Left renal pelvis (tissue), 4 donors: ENCODE measurements at places on chromosomes 13 and 19.

- DNase-seq = no peak
Measured at GRCh38 chr13:64684685-64685431, 2545.3 kb downstream of the PCDH9 start.

GRCh38 chr19:10681658-10682057, 19.6 kb upstream of the QTRT1 start:
- no peak for DNase-seq

GRCh38 chr13:51067210-51067701, 43.8 kb downstream of the C13orf42 start:
- no peak for DNase-seq

DNA sequence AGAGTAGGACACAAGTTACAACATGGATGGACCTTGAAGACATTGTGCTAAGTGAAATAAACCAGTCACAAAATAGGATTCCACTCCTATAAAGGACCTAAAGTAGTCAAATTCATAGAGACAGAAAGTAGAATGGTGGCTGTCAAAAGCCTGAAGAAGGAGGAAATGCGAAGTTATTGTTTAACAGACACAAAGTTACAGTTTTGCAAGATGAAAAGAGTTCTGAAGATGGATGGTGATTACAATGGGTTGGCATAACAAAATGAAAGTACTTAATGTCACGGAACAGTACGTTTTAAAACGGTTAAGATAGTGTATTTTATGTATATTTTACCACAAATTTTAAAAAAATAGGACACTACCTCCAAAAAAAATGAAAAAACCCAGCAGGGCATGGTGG, 34.8 kb downstream of the FOXO1 start:
- DNase-seq = no peak

GRCh38 chr13:50974268-50974667, 64.7 kb downstream of the RNASEH2B start:
- no peak for DNase-seq

GRCh38 chr13:78024996-78025395, 106.4 kb upstream of the EDNRB start:
- DNase-seq = no peak

- no peak for DNase-seq
Measured at GRCh38 chr13:31322026-31322425, 122.3 kb downstream of the B3GLCT start.

DNA sequence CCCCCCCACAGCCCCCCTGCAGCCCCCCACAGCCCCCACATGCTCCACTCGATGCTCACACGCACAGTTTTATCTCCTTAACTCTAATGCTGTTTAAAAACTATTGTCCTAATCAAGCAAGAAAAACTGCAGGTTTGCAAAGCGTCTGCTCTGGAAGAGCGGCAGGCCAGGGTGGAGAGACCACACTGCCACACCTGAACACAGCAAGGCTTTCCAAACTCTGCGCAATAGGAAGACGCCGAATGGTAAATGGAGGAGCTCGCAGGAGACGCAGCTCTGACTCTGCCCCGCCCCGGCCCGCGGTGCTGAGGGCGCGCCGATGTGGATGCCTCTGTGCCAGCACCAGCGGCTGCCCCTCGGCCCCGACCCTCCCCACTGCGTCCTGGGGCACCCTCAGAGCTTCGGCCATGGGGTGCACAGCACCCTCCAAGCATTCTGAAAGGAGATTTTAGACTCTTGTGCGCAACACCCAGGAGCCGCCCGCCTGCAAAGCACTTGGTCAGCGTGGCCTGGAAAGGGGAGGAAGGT, 32.4 kb downstream of the RASA3 start:
- DNase-seq = no peak

DNA sequence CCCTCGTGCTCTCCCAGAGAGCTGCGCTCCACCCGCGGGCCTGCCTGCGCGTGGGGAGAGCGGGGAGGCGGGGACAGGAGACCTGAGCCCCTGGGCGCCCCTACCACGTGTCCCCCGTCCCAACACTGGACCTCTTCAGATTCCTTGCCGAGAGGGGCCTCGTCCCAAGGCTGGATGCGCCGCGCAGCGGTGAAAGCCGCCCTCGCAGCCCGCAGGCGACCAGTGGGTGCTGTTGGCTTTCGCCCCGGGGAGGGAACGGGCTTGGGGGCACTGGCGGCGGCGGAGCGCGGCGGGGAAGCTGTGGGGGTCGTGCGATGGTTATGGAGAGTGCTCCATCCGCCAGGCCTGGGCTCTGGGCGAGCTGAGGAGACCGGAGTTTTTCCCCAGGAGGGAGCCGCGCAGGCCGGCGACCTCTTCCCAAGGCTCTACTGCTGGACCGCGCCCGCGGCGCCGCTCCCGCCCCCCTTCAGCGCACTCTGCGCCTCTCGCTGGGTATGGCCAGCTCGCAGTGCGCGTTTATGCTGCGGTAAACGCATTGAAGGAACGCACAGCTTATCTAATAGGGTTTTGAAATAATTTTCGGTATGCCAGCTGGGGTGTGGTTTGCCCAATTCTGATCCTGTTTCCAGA, 17.2 kb upstream of the RNF17 start:
- DNase-seq = no peak

GRCh38 chr19:12833738-12834565, 427 bp downstream of the RTBDN start:
- no peak for DNase-seq

DNA sequence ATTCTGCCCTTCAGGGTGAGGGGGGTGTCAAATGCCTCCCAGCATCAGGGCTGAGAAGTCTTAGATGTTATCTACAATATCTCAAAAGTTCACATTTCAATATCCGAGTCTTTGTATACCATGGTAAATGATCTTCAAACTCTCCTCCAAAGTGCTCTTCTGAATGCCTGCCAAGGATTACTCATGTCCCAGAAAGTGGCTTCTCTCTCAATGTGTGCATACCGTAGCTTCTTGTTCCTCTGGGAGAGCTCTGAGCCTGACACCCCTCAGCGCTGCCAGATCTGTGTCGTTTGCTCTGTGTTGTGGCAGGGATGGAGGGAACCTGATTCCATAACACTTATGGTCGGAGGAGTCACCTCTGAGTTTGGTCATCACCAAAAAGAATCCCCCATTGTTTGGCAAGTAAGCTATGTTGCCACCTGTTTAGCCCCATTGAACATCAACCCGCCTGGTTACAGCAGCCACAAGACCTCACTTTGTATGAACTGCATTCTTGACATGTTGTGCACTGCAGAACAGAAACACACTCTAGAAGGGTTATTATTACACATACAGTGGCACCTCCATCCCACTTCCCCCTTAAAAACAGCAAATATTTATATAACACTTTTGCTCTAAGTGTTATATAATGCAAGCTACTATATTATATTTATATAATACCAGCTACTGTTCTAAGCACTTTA, 163.1 kb upstream of the MIR17HG start:
- no peak for DNase-seq

GRCh38 chr13:42367831-42368230, 95.9 kb downstream of the AKAP11 start:
- no peak for DNase-seq

DNA sequence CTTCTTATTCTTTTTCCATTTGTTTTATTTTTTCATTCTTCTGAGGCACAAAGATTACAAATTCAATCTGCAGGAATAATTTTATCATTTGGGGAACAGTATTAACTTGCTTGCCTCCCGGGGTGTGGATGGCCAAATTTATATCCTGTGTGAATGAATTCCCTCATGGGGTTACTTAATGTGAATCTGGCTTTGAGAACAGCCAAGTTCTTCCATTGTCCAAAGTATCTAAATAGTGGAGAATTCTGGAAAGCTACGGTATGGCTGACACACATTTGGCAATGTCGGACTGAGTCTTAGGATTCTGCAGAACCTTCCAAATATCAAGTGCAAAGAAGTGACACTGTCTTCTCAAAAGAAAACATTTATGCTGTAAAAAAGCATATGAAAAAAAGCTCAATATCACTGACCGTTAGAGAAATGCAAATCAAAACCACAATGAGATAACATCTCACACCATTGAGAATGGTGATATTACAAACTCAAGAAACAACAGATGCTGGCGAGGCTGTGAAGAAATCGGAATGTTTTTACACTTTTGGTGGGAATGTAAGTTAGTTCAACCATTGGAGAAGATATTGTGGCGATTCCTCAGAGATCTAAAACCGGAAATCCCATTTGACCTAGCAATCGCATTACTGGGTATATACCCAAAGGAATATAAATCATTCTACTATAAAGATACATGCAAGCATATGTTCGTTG, 620.2 kb downstream of the EFNB2 start:
- no peak for DNase-seq

GRCh38 chr19:6010107-6010506, 32.2 kb upstream of the RANBP3 start:
- no peak for DNase-seq

- DNase-seq = no peak
Measured at GRCh38 chr13:56907766-56908165, 233.0 kb upstream of the PRR20A start.

DNA sequence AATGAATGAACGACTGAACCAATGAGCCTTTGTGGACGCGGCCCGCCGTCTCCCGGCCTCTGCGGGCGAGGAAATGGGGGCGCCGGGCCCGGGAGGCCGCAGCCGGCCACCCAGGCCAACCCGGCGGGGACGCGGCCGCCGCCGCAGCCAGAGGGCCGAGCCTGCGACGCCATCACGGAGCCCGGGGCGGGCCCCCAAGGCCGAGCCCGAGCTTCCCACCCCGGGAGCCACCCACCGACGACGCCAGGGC, 216 bp downstream of the SUGP2 start:
- DNase-seq = no peak

DNA sequence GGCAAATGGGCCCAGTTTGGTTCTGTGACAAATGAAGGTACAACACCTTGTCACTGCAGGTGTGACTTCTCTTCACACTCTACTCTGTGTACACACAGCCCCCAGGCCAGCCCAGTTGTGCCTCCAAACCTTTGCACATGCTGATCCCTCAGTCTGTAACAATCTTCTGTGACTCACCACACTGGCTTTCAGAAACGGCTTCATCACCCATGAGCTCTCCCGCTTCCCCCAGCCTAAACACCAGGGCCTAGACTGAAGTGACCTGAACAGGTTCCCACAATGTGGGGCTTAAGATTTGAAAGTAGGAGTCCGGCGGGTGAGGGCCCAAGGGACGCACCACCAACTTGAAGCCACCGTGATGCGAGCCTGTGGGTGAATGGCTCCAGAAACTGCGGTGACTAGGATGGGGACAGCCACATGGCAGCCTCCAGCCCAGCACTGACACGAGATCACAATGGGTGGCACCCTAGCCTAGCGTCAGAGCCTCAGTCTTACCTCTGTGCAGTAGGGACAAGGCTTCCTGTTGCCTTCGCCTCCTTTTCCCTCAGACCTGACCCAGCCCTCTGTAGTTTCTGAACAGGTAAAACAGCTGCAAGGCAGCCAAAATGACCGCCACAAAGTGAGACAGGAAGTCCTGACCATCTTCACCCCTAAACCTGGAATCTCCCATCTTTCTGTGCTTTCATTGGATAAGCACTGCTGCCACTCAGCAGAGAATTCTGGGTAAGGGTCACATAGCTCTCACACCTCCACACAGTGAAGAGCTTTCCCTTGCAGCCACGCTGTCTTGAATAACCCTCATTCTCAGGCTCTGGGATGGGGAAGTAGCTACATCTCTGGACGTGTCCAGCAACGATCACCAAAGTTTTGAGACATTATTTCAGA, 34.2 kb upstream of the ZNF599 start:
- no peak for DNase-seq

- DNase-seq = no peak
Measured at GRCh38 chr19:52297601-52298364, 814 bp downstream of the ZNF480 start.

DNA sequence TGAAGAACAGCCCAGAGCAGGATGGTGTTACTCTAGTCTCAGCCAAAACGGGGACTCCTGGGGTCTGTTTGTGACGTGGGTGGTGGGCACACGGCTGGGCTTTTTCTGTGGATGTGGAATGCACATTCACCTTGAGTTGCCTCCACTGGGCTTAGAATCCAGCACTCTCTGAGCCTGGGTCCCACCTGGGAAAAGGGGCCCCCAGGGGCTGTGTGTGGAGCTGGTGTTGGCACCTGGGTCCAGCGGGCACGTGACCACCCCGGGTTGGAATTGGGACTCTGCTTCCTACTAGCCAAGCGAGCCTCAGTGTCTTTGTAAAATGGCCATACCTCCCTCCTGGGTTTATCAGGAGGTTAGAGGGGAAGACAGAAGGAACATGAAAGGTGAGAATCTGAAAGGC, 29.2 kb upstream of the F2RL3 start:
- DNase-seq = no peak

DNA sequence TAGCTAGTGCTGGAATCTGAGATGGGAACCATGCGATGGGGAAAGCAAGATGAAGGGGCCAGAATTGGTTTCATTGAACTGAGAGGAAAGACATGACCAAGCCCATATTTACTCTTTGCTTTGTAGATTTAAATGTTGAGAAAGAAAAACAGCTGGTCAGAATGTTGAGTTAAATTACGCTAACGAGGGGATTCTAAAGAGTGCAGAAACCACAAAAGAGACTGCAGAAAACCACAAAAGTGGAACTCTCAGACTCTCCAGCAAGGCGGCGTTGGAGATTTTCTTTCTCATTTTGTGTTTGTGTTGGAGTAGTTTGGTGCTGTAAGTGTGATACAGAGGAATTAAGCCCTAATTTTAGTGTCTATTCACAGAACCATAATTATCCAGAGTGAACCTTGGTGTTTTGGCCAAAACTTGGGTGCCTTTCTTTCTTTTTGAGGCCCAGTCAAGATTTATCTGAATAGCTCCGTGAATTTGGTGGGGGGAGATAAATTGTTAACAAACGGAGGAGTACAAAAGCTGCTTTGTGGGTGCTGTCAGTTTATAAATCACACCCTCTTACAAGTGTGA, 26.3 kb downstream of the SAE1 start:
- no peak for DNase-seq

DNA sequence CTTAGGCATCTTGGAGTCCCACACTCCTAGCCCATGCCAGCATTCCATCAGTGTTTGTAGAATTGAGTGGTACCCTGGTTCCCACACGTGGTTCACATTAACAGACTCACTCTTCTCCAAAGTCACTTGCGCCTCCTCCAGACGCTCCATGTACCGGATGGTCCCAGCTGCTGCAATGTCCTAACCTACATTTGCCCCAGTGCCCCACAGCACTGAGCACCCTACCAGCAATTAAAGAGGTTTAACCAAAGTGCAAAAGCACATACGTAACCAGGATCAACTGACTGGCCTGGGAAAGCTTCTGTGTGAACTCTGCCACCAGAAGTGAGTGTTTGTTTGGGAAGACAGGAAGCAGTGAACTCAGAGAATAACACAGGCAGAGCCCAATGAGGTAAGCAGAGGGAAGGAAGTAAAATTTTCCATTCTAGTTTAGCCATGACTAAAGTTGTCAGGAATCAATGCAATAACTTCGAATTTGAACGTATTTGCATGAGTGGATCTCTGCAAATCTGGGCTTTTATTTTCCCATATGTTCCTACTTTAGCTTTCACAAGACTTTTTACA, 7.3 kb upstream of the MEDAG start:
- DNase-seq = no peak

DNA sequence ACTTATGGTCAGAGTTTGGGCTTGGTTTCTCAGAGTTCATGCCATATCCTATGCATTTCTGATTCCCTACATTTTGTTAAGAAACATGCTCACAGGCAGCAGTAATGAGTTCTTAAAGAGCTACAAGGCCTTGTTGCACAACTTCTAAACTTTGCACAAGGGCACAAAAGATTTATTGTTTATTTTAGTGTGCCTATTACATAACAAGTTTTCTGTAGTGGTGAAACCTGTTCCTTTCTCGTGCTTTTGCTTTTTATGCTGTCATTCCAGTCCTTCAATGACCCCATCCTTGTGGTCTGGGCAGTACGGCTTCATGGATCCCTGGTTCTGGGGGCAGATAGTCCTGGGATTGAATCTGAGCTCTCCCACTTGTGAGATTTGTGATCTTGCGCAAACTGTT, 17.8 kb downstream of the ZNF507 start:
- DNase-seq = no peak

GRCh38 chr13:65090186-65090585, 2139.9 kb downstream of the PCDH9 start:
- no peak for DNase-seq

- peak; percentile 35 for DNase-seq
Measured at GRCh38 chr19:7294558-7295212, 471 bp upstream of the INSR start.
